Activated CD8-positive, alpha-beta T cell treated with anti-CD3 and anti-CD28 coated beads for 36 hours (primary cell): ENCODE measurements at places on chromosomes 5 and 9. TPM values are rescaled to one million over a fixed set of nuclear protein-coding genes. Genes with fewer than 3 reads are reported as not detected.

ST8SIA4 gene
- total RNA-seq = 31.6 TPM

GRCh38 chr5:14906628-14907027, 35.0 kb upstream of the ANKH start:
- H3K36me3 ChIP-seq = no peaks in the 10 kb centered on the region
- DNase-seq = peak; percentile 54
- no peak overlapping the region for H3K27ac ChIP-seq
- H3K4me3 ChIP-seq = no peak overlapping the region

GRCh38 chr9:137457406-137458193, 1.5 kb downstream of the NSMF start:
- DNase-seq = no peak
- H3K27me3 ChIP-seq = no peaks in the 10 kb centered on the region
- peak overlapping the region; percentile 57 for H3K4me3 ChIP-seq
- H3K36me3 ChIP-seq = peaks cover 34% of the 10 kb centered on the region

CHSY3 gene
- total RNA-seq = not detected

IFNA21 gene
- not detected for total RNA-seq

SPINK6 gene
- not detected for total RNA-seq

DNA sequence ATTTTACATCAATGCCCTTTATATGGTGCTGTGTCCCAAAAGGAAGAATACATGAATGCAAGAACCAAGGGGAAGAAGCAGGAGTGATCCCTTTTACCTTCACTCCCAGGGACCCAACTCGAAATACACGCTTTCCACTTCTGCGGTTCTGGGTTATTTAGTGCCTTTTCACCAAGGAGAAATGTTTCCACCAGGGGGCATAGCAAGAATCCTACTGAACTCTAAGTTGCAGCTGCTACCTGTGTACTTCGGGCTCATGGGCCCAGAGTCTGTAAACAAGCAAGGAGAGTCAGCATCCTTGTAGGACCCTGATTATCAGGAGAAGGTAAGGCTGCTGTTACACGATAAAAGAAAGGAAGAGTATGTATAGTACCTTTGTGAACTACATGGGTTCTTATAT, 45.7 kb downstream of the DPYSL3 start:
- H3K4me3 ChIP-seq = no peak overlapping the region
- no peaks in the 10 kb centered on the region for H3K4me1 ChIP-seq

SYK gene
- total RNA-seq = 0.56 TPM

ZNF608 gene
- total RNA-seq = not detected

NDUFS6 gene
- total RNA-seq = 32.2 TPM

DNA sequence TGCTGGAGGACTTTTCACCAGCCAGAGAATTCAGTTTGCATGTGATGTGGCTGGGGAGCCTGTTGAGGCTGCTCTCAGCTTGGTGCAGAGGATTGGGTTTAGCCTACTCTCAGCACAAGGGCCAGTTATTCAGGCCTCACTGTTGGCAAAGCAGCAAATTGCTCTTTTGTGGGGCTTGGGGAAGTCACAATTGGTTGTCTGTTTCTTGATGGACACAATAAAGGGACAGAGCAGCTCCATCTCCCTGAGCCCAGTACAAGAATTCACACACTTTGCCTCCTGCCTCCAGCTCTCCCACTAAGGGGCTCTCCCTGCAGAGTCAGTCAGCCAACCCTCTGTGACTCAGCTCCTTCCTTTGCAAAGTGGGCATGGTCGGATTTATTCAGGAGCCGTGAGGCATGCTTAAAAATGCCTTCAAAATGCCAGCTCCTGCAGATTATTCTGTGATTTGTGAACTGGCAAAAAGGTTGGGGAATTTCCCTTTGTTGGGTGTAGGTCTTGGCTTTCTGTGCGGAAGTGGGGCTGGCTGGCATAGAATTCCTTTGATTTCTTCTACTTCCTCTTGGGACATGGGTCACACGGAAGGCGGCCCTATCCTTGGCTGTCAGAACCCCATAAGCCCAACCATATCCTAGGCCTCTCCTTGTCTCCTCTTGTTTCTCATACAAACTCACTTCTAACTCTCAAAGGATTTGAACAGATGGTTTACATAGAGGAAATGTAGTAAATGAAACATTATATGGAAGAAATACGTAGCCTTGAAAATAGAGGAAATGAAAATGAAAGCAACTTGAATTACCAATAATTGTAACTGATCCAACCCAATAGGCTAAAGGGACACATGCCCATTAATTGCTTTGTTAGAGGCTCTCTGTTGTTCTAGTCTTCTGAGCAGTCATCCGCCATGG, 118.7 kb upstream of the CD180 start:
- H3K36me3 ChIP-seq = no peaks in the 10 kb centered on the region
- H3K4me3 ChIP-seq = no peak overlapping the region
- DNase-seq = no peak
- no peaks in the 10 kb centered on the region for H3K4me1 ChIP-seq
